Activated CD8-positive, alpha-beta memory T cell treated with anti-CD3 and anti-CD28 coated beads for 4 hours (primary cell): ENCODE measurements at places on chromosomes 12 and 14.

- no peak for DNase-seq
Measured at GRCh38 chr12:12723681-12724420, 6.7 kb downstream of the CDKN1B start.

GRCh38 chr14:29274890-29275596 is 508.5 kb downstream of the FOXG1 start:
- no peak for DNase-seq

DNA sequence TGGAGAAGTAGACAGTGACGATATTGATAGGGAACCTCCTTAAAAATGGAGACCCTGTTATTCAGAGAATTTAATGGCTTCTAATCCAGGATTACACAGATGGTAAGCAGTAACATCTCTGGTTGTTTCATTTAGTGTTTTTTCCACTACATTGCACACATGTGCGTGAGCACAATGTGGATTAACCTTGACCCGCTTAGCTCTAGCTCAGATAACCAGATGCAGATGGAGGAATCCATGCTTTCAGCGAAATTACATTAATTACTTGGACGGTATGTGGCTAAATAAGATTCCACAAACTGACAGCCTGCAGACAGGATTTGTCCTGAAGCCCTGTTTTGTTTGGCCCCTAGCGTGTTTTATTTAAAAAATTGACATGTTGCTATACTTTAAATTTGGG is 378.4 kb downstream of the CCDC91 start:
- no peak for DNase-seq

- no peak for DNase-seq
Measured at GRCh38 chr14:20757965-20758364, 10.2 kb upstream of the EDDM3B start.

DNA sequence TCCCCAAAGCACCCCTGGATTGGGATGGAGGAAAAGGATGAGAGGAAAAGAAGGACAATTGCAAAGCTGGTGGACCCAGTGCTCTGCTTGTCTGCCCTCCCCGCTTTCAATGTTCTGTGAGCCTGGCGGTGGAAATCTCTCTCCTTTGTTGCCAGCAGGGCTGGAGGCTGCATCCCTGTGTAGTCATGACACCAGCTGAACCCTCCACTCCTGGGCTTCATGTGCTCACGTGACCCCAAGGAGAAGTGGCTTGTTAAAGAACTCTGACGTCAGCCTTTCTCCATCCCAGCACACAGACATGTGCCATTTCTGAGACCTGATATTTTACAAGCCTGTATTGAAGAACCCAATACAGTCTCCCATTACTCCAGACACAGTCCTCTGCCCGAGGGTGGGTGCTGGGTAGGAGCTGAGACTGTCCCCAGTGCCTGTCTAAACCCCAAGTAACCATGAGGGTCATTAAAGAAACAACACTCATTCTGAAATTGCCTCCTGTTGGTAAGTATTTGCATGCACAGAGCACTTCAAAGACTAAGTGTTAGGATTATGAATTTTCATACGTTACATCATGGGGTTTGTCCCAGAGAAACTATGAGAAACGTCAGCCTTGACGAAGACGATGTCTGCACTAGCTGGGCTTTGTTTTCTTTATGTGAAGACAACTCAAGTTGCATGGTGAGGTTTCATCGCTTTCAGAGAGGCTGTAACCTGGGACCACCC is 21.7 kb downstream of the GALNT16 start:
- DNase-seq, result no peak

DNA sequence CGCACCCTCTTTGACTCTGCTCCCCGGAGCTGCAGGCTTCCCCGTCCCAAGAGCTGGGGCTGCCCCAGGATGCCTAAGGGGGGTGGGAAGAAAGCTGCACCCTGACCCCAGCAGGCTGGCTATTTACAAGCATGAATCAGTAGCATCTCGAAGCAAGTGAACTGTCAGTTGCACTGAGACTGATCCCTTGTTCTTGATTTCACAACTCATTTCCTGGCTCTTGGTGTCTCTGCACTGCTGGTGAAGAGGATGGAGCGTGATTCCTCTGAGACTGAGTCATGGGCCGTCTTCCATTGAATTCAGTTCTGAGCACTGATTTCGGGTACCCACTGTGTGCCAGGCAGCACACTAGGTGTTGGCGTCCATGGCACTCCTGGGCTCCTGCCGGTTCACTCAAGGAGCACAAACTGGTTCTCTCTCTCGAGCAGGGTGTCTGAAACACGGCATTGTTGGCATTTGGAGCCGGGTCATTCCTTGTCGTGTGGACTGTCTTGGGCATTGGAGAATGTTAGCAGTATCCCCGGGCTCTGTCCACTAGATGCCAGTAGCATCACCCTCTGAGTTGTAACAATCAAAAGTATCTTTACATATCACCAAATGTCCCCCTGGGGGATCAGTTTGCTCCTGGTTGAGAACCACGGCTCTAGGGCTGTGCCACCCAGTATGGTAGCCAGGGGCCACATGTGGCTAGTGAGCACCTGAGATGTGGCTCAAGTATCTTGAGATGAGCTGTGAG is 86.9 kb downstream of the RIN3 start:
- no peak for DNase-seq

DNA sequence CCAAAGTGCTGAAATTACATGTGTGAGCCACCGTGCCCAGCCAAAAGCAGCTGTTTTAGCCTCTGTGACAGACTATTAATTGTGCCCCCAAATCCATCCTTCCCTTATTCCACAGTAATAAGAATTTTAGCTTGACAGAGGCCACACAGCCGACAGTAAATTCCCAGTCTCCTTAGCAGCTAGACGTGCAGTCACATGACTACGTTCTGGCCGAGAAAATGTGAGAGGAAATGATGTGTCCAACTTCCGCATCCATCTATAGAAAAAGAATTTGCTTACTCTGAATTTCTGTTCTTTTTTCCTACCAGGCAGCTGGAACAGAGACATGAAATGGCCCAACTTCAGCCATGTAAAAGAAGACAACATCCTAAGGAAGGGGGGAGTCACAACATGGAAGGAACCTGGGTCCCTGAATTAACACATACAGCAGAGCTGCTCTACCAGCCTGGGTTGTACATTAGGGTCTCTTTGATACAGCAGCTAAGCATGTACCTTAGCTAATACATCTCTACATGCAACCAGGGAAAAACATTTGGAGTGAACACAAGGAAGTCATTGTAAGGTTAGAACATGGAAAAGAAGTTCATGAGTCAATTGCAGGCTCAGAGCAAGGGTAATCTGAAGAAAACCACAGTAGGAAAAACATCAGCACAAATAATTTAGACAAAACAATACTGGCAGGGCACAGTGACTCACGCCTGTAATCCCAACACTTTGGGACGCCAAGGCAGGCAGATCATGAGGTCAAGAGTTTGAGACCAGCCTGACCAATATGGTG is 35.5 kb downstream of the CIT start:
- no peak for DNase-seq

DNA sequence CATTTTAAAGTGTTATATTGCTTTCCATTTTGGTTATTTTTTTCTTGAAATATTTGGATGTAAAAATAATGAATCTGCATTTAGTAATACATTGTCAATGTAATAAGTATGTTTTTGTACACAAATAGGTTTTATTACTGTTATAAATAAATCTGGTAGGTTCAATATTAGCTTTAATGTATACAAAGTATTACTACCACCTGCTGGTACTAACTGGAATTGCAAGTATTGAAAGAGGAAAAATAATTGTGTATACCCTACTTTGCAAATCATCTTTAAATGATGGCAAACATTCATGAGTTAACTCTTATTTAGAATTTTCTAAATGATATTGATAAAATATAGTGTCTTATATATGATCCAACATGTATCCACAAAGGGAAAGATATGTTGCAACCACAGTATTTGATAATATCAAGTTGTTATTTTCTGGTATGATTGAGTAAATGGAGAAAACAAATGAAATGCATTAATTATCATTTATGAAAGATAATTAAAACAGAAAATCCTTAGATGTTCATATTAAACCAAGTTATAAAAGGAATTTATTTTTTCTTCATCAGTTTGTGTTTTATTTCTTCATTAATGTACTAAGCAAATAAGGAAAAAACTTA is 3.2 kb downstream of the OR4K2 start:
- no peak for DNase-seq

GRCh38 chr12:3992945-3993344 is 119.7 kb upstream of the PARP11 start:
- DNase-seq, result no peak

DNA sequence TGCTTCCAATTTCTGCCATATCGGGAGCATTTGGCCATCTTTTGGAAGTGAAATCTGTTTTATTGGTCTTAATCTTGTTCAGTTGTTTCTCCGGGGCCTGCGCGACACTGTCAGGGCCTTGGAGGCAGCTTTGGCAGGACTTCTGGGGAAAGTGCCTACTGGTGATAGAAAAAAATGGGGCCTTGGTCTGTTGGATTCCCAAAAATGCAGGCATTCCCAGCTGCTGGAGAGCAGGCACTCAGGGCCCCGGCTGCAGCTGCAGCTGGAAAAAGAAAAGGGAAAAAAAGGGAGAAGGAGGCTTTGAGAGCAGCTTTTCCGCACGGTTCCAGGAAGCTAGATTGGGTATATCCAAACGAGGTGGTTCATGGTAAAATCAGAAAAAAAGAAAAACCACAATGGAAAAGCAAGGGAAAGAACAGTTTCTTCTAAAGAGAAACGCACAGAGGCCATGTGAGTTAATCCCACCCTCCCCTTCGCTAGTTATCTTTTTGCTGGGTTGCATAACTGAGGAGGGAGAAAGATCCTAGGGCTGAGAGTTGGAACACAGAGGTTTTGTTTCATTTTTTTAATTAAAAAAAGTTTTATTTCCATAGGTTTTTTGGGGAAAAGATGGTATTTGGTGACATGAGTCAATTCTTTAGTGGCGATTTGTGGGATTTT is 134.7 kb upstream of the RFLNA start:
- DNase-seq, result no peak

GRCh38 chr12:32895688-32896431 is 717 bp downstream of the PKP2 start:
- no peak for DNase-seq

DNA sequence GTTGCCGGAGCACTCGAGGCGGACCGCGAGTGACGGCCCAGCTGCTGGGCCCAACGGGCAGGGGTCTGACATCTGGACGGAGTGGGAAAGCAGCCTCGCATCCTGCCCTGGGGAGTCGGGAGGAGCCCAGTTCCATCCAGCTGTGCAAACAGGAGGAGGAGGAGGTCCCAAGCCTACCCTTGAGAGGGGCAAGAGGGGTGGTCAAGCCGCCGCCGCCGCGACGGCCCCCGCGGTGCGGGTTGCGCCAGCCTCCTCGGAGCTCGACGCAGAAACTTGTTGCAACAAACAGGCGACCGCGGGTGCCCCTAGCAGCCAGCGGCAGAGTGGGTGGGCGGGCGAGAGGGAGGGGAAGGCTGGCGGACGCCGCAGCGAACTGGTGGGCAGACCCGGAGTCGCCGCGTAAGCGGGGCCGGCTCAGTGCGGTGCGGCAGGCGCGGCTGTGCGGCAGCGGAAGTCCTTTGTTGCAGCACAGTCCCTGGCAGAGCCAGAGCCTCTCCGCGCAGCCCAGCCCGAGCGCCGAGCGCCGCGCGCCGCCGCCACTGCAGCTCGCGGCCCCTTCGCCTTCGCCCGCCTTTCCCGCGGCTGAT is at the start of gene ZBTB1:
TSS of gene ZBTB1 (plus strand) at position 461 of the 587 bp plus-strand sequence. CDS start 16,735 bp downstream, outside the sequence.
- DNase-seq, result peak; percentile 81

GRCh38 chr12:15700595-15700994 is 88.6 kb downstream of the EPS8 start:
- DNase-seq, result no peak

- no peak for DNase-seq
Measured at GRCh38 chr12:97482143-97482693, 19.6 kb downstream of the RMST start.

GRCh38 chr14:75864352-75864751 is 117.4 kb downstream of the TGFB3 start:
- no peak for DNase-seq

GRCh38 chr14:51630987-51631386 is 20.7 kb upstream of the FRMD6 start:
- no peak for DNase-seq

- no peak for DNase-seq
Measured at GRCh38 chr12:118125743-118126118, 10.2 kb upstream of the PEBP1 start.

DNA sequence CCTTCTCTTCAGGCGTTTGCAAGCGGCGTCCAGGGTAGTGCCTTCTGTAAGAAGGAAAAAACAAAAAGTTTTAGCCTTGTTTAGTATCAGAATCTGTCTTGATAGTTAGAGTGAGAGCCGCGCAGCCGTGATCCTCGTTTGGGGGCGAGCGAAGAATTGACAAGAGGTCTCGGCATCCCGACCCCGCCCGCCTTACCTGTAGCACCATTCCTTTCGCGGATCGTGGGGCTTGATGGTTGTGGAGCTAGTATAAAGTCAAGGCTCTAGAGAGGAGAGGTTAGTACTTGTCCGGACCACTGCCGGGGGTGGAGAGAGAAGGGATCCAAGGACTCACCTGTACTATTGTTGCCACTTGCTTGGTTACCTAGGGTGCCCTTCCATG is 494 bp downstream of the TMTC3 start:
- DNase-seq, result peak; percentile 1

DNA sequence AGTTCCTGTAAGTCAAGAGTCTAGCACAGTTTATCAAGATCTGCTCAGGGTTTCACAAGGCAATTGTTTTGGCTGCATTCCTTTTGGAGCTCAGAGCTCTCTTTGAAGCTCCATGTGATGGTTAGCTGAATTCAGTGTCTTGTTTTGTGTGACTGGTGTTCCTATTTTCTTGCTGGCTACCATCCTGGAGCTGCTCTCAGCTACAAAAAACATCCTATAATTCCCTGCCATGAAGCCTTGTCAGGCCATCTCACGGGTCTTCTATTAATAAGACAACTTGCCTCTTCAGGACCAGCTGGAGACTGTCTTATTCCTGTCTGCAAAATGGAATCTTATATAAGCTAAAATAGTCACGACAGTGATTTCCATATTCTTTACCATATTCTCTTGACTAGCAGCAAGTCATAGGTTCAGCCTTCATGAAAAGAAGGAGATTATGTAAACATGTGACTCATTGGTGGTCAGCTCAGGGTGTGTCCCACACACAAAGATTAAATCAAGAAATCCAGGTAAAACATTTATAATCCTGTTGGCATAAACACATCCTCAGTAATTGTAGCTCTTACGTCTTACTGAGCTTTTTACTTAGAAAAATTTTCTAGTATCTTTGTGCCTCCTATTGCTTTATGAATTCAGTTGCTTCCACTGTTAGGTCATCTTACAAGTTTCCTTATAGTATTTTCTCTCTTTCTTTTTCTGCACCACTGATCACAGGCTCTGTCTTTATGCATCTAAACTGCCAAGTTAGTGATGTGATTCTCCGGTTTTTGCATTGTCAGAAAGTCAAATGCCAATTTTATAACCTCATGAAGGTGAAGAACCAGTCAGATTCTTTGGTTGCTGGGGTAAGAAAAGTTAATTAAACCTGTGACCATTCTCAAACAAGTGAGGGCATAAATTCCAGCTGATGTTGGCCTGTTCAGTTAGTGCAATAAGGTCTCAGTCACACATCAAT is 378.5 kb upstream of the MGAT4C start:
- no peak for DNase-seq

- DNase-seq, result no peak
Measured at GRCh38 chr12:99413751-99414150, 233.8 kb upstream of the GARIN6 start.

DNA sequence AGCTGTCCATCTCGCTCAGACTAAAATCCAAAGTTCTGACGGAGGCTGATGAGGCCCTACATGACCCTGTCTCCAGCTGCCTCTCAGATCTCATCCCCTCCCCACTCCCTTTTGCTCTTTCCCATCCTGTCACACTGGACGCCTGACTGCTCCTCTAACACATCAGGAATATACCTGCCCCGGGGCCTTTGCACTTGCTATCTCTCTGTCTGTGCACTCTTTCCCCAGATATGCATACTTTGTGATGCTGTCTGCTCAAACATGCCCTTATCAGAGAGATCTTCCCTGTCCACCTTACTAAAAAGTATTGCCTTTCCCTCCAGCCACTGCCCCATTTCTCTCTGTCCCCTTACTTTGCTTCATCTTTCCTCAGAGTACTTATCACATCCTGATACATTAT is 238.8 kb downstream of the ANO2 start:
- no peak for DNase-seq
